ENCODE measurements at places on chromosomes 12 and 14.

- no peak for DNase-seq
Observed at GRCh38 chr12:124713041-124713435, 145.6 kb upstream of the NCOR2 start.

DNA sequence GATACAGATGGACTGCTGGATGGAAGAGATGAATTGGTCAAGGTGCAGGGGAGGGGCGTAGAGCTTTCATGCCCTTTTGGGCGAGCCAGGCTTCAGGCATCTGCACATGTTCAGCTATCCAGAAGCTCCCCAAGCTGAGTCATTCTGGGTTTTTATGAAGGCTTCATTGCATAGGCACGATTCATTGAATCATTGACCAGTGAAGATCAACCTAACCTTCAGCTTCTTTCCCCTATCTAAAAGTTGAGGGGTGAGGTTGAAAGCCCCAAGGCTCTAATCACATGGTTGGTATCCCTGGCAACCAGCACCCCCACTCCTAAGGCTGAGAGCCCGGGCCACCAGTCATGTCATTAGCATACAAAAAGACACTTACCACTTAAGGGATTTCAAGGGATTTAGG lies 36.3 kb downstream of the RPS29 start:
- DNase-seq: no peak

DNA sequence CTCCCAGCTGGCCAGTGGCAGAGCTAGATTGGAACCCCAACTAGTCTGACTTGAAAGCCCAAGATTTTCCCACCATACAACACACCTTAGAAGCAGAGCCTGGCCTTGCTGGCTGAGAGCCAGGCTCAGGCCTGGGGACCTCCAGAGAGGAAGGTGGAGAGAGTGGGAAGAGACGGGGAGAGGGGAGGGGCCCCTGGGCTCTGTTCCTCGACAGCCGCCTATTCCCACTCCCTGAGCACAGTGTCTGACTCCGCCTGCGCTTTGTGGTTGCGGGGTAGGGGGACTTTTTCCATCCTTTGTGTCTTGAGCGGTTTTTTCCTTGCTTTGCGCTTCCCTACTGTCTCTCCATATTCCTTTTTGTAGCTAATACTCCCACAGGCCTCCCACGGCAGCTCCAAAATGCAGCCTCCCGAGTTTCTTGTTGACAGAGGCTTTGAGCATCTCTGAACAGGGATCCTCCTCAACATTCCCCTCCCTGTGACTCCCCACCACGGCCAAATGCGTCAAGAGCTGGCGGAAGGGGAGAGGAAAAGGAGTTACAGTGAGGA lies 4.0 kb upstream of the KCNH3 start:
- DNase-seq: no peak

DNA sequence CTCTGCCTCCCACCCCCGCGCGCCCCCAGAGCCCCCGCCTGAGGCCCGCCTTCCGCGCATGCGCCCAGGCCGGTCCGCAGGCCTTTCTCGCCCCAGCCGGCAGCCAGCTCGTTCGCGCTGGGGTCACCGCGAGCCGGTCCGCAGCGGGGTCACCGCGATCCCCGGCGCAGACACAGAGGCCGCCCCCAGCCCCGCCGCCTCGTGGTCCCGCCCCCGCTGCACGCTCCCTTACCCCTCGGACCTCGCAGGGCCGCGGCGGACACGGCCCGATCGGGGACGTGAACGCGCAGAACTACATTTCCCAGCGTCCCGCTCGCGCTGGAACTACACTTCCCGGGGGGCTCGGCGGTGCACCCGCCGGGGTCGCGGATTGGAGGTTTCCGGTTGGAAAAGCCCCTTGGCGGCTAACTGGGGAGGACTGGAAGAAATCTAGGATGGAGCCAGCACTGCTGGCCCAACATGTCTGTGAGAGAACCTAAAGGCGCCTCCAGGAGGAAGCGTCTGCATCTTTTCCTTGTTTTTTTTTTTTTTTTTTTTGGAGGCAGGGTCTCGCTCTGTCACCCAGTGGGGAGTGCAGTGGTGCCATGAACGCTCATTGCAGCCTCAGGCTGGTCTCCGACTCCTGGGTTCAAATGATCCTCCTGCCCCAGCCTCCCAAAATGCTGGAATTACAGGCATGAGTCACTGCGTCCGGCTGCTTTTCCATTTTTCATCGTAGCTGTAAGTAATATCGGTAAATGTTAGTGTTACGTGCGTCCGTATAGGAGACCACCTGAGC lies at the start of gene ZNF605:
TSS of gene ZNF605 (minus strand) at position 296 of the 778 bp plus-strand sequence. CDS start 10,671 bp downstream, outside the sequence.
- peak; percentile 95 for DNase-seq

Measured in activated CD8-positive, alpha-beta memory T cell treated with anti-CD3 and anti-CD28 coated beads for 24 hours (primary cell).